ENCODE measurements at places on chromosomes 12 and 14. TPM values are rescaled to one million over a fixed set of nuclear protein-coding genes. Genes with fewer than 3 reads are reported as not detected.

KLRB1 gene
- total RNA-seq: 3.0 TPM

TAPBPL gene
- 44.7 TPM for total RNA-seq

DNA sequence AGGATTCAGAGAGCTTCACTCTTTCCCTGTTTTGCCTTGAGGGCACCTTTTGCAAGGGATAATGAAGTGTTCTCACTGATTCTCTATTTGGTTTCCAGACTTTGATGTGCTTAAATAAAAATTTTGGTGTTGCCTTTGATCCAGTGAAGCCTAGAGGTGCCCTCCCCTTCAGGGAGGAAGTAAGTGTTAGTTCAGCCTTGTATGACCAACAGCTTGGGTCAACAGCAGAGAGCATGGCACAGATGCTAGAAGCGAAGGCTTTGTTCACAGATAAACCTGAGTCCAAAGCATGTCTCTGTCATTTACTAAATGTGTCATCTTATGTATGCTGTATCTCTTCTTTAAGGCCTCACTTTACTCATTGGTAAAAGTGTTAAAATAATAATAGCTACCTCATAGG is 52.8 kb upstream of the STXBP6 start:
- no peak for DNase-seq

GRCh38 chr12:27627123-27627852 is 69.0 kb upstream of the REP15 start:
- no peak for DNase-seq

ZDHHC22 gene
- total RNA-seq: not detected

DNA sequence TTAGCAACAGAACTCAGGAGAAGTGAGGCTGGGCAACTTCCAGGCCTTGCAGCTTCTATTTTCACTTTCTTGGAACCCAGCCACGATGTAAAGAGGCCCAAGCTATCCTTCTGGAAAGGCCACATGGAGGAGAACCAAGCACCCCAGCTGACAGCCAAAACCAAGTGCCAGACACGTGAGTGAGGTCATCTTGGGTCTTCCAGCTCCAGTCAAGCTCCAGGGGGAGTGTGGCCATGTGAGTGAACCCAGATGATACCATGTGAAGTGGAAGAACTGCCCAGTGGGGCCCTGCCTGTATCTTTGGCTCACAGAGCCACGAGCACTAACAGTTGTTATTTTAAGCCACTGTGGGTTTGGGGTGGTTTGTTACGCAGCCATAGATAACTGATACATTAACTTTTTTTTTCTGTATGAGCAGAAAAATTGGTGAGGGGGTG is 126.8 kb upstream of the MAP1LC3B2 start:
- no peak for DNase-seq

DNA sequence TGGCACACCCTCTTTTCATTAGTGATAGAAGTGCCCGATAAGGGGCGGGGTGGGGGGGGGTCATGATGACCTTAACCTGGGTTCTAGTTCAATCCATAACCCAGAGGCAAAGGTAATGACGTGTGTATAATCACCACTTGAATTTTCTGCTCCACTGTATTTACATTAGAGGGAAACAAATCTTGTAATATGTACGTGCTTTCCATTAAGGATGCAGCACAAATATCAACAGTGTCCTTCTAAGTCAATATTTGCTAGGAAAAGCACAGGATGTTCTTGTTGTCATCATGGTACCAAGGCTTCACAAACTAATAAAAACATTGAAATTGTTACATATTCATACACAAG is 121.2 kb upstream of the SLC38A2 start:
- DNase-seq: no peak

OAS3 gene
- total RNA-seq: 15.6 TPM

GRCh38 chr12:118058227-118058626 is 2.8 kb downstream of the WSB2 start:
- no peak for DNase-seq

DNA sequence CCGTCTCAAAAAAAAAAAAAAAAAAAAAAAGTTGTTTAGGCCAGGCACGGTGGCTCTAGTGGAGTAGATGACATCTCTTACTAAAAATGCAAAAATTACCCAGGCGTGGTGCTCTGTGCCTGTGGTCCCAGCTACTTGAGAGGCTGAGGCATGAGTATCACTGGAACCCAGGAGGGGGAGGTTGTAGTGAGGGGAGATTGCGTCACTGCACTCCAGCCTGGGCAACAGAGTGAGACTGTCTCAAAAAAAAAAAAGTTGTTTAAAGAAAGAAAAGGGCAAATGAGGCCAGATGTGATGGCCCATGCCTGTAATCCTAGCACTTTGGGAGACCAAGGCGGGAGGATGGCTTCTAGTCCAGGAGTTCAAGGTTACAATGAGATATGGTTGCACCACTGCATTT is 36.6 kb upstream of the SPPL3 start:
- DNase-seq: no peak

GUCY2C gene
- total RNA-seq: not detected

DNA sequence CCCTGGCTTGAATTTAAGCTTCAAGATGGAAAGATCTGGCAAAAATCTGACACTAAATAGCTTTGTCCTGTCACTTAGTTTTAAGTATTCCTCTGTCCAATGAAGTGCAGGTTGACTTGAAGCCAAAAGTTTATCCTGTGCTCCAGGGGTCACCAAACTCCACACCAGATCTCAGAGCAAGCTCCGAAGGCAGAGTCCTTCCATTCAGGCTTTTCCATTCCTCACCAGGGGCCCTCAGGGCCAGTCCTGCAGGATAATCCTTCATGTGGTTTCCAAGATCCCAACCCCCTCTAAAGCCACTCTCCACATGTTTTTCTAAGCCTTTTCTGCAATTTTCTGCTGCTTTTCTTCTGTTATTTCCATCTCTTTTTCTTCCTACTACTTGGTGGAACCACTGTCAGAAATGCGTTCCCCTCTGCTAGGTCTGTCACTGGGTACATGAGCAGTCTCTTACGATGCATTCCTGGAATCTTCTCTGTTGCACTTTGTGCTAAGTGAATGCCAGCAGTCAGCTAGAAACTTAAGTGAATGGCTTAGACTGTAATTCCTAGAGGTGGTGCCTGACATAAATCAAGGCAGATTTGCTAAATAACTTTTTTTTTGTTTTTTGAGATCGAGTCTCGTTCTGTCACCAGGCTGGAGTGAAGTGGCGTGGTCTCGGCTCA is 251.4 kb downstream of the MSRB3 start:
- peak; percentile 32 for DNase-seq

BCL2L14 gene
- total RNA-seq: 2.7 TPM

DNA sequence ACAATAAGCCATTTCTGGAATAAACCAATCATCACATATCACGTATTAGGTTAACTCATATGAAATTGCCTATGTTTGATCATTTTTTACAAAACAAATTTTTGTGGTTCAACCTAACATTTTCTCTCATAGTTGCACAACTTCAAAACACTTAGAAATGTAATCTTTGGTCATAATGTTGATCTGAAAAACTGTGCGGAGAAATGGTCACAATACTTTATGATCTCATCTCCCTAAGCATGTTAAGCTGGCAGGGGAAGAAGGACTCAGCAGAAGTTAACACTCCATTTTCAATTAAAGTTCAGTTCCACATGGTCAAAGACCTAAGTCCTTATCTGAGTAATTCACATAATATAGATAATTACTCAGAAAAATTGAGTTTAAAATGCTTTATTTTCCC is 194.8 kb downstream of the CAPZA3 start:
- DNase-seq: no peak

ADAMTS20 gene
- total RNA-seq: not detected
